ENCODE measurements at places on chromosomes 3 and 15.

GRCh38 chr3:190830031-190830430, 32.5 kb downstream of the GMNC start:
- no peak for DNase-seq

GRCh38 chr3:101675709-101676215, 1.2 kb downstream of the ZBTB11 start:
- no peak for DNase-seq

GRCh38 chr15:73746883-73747282, 6.3 kb downstream of the INSYN1 start:
- no peak for DNase-seq

GRCh38 chr3:98966434-98966833, 64.9 kb upstream of the DCBLD2 start:
- DNase-seq = no peak

- no peak for DNase-seq
Measured at GRCh38 chr3:107963581-107963980, 127.2 kb downstream of the CD47 start.

- DNase-seq = no peak
Measured at GRCh38 chr15:68316061-68316804, 38.7 kb downstream of the FEM1B start.

- DNase-seq = no peak
Measured at GRCh38 chr15:57436961-57437360, 60.7 kb downstream of the CGNL1 start.

DNA sequence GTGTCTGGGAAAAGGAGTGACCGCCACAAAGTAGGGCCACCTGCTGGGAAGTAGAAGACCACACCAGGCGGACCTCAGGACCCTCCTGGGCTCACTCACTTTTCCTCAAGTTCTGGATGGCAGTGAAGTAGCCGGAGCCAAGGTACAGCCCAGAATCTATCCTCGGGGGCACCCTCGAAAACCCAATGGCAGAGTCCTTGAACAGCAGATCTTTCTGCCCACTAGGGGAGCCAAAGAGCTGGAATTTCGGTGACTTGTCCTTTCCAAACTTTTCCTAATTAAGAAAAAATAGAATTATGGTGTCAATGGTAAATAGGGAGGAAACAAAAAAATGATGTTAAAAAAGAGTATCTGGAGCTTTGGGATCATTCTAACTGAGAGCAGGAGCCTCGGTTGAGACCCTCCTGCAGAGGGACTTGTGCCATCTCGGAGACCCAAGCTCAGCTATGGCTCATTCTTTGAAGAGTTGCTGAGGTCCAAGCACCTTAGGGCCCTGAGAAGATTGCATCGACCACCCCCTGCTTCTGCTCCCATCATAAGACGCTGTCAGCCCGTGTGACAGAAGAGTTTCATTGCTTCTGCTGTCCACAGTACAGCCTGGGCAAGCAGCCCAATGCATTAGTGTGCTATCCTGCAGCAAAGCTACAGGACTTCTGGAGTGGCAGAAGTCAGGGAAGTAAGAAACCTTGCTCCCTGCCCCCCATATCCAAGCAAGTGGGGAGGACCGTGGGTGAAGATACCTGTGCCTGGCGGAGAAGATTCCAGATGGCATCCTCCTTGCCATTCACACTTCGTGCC, 14.8 kb downstream of the LTF start:
- no peak for DNase-seq

- no peak for DNase-seq
Measured at GRCh38 chr3:44318891-44319311, 19.7 kb upstream of the TCAIM start.

- DNase-seq = no peak
Measured at GRCh38 chr3:70744536-70744935, 432.1 kb upstream of the MDFIC2 start.

DNA sequence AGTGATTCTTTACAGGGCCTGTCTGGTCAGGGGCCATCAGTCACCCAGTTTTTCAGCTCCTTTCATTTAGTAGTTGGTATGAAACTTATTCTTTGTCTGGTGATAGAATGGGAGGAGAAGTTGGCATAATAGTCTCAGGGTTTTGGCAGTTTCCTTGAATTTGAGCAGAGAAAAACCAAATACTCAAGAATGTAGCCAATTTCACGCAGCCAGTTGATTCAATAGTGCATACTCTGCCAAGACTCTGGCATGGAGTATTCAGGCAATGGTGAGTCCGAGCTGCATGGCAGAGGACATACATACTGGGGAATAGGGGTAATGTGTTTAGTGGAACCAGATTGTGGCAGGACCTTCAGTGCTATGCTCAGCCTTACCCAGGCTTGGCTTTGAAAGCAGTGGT, 118.3 kb downstream of the GALK2 start:
- no peak for DNase-seq

Data from stimulated activated CD8-positive, alpha-beta memory T cell treated with anti-CD3 and anti-CD28 coated beads, Interleukin-7, amount 100 ng/mL, for 48 hours (primary cell).